ENCODE measurements at places on chromosomes 2 and 18.

GRCh38 chr2:104658144-104658835, 195.6 kb upstream of the POU3F3 start:
- DNase-seq = no peak

- DNase-seq = no peak
Observed at GRCh38 chr2:26456440-26457250, 21.3 kb downstream of the OTOF start.

DNA sequence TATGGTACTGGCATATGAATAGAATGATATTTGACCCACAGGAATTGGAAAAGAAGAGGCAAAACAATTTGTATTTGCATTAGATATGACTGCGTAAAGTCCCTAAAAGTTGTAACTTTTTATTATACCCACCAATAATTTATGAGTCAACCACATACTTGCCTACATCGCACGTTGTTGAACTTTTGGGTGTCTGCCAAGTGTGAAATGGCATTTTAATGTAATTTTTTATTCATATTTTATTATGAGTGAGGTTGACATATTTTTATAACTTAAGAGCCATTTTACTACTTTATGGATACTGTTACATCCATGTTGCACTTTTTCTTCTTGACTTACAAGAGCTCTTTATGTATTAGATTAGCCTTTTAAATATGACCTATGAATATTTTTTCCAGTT, 4.6 kb downstream of the DSC2 start:
- DNase-seq = no peak

DNA sequence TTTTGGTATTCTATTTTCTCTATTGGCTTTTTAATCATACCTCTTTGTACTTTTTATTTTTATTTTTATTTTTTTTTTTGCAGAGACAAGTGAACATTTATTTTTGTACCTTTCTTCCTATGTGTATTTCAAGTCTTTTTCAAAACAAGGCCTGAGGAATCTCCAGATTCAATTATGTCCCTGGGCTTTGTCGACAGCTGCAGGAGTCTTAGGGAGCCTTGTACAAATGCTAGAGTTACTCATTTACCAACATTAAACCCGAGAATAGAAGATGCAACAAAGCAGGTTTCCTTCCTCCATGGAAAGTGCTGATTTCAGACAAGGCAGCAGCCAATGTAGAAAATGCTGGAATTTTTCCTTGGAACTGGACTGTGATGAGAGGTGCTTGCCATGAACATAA, 242.8 kb downstream of the TNS1 start:
- no peak for DNase-seq

- DNase-seq = peak; percentile 88
Observed at GRCh38 chr2:120245520-120246332, 6.9 kb upstream of the RALB start.

GRCh38 chr18:9474108-9474982, 968 bp upstream of the RALBP1 start:
- peak; percentile 78 for DNase-seq

GRCh38 chr18:6434481-6434880, 19.8 kb upstream of the L3MBTL4 start:
- no peak for DNase-seq

- no peak for DNase-seq
Observed at GRCh38 chr18:57426187-57426586, 9.0 kb upstream of the ONECUT2 start.

- DNase-seq = no peak
Observed at GRCh38 chr2:231807020-231807419, 20.8 kb downstream of the COPS7B start.

DNA sequence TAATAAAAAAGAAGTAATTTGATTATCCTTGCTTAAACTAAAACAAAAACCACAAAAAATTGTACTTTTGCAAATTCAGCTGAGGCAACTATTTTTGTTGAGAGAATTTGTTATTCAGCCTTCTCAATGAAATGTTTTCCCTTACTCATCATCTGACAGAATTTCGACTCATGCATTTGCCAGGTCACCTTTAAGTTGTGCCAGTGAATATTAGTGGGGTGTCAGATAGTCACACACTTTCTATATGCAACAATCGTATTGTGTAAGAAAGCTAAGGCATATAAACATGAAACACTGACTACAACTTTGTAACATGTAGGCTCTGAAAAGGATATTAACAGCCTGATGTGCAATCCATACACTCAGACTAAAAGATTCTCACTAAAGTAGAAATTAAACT, 1653.1 kb upstream of the SLC39A10 start:
- no peak for DNase-seq

DNA sequence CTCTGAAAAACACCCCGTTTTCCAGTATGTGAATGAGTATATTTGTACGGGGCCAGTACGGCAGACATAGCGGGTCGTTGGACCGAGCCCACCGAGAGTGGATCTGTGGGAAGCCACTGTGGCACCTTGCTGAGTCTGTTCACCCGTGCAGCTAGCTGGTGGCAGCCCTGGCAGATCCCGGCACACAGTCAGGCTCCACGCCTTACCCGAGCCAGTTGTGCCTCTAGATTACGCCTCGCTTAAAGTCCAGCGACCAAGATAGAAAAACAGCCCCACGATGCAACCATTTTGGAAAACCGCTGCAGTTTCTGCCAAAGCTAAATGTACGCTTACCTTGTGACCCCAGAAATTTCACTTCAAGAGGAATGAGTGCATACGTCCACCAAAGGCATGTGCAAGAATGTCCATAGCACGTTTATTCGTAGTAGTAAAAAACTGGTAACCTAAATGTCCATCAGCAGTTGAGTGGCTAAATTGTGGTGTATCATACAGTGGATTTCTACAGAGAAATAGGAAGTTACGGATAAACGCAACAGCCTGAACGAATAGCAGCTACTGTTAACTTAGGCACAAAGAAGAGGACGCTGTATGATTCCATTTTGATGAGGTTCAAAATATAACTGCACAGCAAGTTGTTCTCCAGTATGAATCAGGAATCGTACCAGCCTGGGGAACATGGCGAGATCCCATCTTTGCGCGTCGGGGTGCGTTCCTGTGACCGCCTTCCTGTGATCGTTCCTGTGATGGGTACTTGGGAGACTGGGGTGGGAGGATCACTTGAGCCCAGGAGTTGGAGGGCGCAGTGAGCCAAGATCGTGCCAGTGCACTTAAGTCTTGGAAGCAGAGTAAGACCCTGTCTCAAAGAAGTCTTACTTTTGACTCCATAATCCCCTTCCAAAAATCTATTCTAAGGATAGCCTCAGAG, 688 bp upstream of the WDR33 start:
- DNase-seq = no peak

DNA sequence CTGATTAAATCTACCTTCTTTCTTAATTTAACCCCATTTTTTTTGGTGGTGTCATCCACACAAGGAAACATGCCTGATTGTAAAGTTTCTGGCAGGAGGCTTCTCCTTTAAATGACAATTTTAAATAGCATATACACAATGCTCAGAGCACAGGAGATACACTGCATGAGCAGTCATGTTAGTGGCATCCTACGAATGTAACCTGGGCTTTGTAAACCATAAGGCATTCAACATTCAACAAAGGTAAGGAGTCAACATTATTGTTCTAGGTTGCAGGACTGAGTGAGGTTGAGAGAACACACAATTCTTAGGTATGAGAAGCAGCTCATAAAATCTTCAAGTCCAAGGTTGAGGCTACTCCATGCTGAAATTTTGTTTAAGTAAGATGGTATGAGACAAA, 266.6 kb upstream of the SIX2 start:
- no peak for DNase-seq

DNA sequence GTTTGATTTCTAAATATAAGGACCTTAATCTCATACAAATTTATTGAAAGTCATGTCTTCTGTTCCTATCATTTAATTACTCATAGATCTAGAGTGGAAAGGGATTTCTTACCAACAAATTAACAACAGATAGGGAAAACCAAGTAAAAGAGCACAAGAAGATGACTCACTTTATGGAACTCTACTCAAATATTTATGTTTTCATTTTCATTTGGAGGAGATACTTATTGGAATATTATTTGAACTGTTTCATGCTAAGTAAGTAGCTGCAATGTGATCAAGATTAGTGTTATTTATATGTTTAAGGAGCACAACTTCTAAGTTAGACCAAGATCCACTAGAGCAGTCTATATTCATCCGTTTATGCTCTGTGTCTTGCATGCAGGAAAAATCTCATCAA, 1.3 kb downstream of the NT5C1B start:
- DNase-seq = no peak

DNA sequence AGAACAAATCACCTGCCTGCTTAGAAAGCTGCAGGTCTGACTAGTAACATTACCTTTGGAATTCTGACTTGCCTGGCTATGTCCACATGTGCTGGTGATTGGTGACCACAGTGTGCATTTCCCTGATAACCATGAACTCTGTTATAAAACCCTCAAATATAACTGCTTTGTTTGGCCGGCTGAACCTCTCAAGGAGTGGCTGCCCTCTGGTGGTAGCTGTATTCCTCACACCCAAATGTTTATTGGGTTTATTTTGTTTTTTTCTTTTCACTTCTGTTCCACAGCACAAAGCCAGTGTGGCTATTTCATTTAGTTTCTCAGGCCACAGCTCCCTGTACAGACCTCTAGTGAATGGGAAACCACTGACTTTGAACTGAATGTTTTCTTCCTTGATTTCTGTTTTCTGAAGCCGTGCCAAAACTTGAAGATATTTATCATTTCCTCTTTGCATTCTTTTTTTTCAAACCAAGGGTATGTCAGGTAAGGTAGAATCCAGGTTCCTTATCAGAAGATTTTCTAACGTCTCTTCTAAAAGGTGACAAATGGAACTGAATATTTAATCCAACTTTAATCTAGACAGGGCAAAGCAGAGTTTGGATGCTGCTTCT, 549.0 kb upstream of the VRK2 start:
- DNase-seq = peak; percentile 50

GRCh38 chr18:37661478-37661877, 95.9 kb upstream of the CELF4 start:
- DNase-seq = no peak

GRCh38 chr2:11420190-11420589, 45.8 kb downstream of the E2F6 start:
- no peak for DNase-seq

- no peak for DNase-seq
Observed at GRCh38 chr2:33451214-33451613, 25.2 kb upstream of the RASGRP3 start.

All from A172 (cell line).